ENCODE measurements at places on chromosomes 6 and 20.

DNA sequence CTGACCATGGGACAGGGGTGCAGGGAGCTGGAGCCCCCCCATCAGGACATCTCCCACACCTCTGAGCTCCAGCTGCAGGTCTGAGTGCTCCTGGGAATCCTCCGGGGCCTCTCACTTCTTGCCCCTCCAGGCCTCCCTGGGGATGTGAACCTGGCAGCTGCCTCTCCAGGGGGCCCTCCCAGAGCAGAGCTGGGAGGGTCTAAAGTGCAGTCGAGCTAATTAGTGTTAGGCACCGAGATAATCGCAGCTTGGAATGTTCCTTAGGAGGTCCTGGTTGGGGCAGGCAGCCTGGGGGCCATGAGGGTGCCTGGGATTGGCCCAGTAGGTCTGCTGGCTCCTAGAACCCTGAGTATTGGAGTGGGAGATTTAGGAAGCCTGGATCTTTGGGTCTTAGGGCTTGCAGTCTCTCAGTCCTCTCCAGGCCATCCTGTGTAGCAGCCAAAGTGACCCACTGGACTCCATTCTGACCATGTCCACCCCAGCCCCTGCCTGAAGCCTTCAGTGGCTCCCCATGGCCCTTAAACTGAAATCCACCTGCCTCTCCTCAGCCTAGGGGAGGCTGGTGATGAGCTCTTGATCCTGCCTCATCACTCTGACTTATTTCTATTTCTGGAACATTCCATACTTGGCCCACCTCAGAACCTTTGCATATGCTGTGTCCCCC lies 26.0 kb downstream of the CEBPB start:
- DNase-seq, result no peak

DNA sequence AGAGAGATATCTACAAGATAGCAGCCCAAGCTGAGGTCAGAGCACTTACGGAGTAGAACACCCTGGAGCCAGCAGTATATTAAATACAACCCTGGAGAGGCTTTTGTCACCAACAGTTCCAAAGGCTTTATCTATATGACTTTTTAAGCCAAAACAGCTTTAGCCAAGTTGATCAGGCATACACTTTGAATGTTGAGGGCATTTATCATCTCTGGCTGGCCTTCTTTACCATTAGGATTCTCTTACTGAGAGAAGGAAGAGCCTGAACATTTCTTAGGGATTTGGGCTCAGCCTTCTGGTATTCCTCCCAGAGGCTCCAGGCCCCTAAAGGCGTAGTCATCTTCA lies 161.3 kb upstream of the RIMS1 start:
- no peak for DNase-seq

- DNase-seq, result no peak
These were observed 4.1 kb downstream of the SLC17A9 start for GRCh38 chr20:62956387-62957135.

DNA sequence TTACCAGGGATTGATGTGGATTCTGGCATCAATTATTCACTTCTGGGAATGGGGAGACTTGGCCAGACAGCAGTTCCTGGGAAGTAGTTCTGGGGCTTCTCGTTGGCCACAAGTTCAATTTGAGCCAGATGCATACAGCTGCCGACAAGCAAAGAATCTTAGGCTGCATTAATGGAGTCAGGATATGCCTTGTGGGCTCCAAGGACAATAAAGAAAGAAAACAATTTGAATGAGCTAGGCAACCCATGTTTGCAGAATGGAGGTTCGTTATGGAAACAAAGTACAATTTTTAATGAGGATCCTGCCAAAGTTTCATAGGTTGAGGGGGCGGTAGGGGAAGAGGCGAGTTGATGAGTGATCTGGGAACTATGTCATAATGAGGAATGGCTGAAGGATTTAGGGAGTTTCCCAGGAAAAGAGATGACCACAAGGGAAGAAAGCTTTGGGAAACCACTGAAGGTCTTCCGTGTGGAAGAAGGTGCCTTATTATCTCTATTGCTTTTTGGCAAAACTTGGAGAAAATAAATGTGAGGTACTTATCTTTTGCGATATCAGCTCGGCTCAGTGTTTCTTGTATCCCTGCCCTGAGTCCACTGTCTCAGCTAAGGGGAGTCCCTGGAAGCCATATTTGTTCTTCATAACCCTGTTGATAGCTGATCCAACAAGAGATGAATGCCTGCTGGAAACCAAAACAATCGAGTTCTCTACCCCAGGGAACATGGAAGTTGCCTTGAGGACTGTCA lies 181.0 kb upstream of the ZNF217 start:
- DNase-seq, result peak; percentile 100

DNA sequence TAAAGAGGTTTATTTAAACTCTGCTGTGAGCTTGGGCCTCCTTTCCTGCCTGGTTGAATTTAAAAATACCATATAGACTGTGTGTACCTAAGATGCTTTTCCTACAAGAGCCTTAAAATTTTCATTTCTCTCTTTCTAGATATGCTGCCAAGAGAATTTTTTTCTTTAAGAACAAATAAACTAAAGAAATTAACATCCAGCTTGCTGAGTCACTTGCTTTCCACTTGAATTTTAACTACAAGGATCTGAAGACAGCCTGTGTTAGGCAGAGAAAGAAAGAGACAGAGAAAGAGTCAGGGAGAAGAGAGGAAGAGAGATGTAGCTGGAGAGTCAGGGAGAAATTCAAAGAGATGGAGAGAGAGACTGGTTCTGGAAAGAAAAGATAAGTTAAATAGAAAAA lies 18.3 kb upstream of the SNAP25 start:
- DNase-seq, result no peak

GRCh38 chr6:56437171-56437900 lies 190.0 kb upstream of the COL21A1 start:
- DNase-seq, result no peak

DNA sequence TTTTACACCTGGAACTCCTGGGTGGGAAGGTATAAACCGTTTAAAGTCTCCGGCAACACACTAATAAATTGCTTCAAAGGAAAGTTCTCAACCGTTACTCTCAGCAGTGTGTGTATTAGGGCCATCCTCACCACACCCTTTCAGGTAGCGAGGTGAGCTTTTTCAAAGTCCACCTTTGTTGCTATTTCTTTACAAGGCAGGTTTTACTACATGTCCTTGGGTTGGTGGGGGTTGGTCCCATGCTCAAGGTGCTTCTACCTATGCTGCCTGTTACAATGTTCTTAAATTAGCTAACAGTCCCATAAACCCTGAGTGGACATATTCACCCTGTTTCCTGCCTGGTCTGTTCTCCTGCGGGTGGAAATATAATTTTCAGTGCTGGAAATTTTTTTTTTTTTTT lies 13.2 kb upstream of the OSER1 start:
- DNase-seq, result no peak

DNA sequence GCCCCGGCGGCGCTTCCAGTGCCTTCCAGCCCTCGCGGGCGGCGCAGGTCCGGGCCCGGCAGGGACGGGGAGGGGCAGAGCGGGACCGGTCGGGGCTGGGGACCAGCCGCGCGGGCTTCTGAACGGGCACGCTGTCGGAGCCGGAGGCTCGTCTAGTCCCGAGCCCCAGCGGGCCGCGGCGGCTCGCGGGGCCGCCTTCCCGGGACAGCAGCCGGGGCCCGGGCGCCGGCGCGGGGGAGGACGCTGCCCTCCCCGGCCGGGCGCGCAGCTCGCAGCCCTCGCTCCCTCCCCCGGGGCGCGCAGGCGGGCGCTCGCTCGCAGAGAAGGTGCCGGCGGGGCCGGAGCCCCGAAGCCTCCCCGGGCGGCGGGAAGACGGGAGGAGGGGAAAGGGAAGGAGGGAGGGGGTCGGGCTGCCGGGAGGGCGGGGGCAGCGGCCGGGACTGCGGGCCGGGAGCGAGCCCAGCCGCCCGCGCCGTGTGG lies 696 bp upstream of the SIRPA start:
- no peak for DNase-seq

GRCh38 chr6:146269482-146269881 lies 240.6 kb downstream of the GRM1 start:
- no peak for DNase-seq

GRCh38 chr6:135383301-135383700 lies 114.2 kb downstream of the AHI1 start:
- no peak for DNase-seq

DNA sequence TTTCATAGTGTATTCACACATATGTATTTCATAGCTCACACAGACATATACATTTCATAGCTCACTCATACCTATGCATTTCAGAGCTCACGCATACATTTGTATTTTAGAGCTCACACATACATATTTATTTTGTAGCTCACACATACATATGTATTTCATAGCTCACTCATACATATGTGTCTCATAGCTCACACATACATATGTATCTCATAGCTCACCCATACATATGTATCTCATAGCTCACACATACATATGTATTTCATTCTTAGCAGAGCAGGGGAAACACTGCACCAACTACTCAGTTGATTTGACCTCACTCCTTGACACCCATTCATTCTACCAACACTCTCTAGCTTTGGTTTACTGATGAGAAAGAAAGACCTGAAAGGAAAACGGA lies 713.6 kb downstream of the QKI start:
- no peak for DNase-seq

DNA sequence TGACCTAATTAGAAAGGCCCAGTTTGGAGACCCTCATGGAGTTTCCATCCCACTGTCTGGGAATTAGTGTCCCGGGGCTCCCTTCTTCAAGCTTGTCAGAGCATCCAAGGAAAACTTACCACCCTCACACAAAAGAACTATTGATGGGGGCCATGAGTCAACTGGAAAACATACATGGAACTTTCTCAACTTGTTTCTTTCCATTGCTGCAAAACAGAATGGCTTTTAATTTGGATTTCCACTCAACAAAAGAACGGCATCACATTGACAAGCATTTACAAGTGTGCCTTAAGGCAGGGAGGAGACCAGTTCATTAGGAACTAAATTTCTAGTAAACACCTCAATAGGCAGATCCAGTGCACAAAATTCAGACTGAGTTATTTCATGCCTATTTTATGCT lies 289.1 kb upstream of the PREP start:
- DNase-seq, result no peak

- no peak for DNase-seq
These were observed 186.8 kb downstream of the FUT9 start for GRCh38 chr6:96202571-96202970.

DNA sequence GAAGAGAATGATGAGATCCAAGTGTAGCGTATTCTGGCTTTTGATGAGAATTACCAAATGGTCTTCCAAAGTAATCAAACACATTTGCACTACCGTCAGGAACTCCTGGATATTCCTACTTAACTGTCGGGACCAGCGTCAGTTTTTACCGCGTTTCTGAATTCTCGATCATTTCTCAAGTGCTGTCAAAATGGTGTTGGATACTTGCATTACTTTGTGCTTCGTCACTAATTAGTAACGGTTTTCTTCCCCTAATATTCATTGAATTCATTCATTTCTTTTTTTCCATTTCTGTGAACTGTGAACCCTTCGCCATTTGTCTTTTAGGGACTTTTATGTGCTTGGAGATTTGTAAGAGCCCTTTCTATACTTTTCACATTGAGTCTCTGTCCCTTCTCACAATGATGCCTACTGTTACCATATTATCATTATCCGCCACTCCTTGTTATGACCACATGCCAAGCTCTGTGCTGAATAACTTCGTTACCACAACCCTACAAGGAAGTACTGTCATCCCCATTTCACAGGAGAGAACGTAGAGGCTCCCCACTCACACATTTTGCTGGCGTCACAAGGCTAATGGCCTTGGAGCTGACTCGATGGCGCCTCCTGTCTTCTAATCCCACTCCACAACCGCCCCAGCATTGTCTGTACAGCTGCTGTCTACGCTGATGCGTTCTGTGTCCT lies 74.2 kb upstream of the QKI start:
- DNase-seq, result no peak

GRCh38 chr20:49392745-49393144 lies 89.7 kb downstream of the KCNB1 start:
- DNase-seq, result no peak

GRCh38 chr20:22810626-22811569 lies 224.2 kb upstream of the SSTR4 start:
- DNase-seq, result no peak

DNA sequence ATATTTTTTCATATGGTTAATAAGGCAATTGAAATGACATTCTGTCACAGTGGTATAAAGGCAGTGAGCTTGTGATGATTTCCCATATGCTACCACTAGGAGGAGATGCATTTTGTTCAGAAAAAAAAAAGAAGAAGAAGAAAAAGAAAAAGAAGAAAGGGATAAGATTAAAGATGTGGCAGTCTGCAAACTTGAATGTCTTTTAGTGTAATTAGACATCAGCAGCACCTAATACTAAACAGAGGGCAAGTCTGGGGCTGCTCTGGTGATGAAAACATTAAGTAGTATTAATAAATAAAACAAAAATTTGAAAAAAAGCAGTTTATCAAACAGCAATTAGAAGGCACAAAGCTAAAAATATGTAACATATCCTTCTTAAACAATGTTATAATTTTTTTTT lies 95.4 kb upstream of the DEFB112 start:
- DNase-seq, result no peak

DNA sequence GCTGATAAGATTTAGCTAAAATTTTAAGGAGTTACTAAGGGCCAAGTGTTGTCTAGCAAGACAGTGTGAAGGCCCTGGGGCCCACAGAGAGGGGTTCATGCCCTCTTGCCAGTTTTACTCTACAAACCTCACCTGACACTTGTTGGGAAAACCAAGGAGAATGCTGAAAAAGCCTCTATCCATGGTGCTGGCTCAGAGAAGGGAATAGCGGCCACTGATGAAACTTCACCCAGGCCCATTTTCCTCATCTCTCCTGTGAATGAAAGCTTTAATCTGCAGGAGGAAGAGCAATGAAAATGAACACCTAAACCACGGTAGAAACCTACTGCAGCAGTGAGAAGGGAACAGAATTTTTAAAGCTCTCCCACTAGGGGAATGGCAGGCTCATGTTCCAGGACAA lies 317.3 kb upstream of the CNR1 start:
- no peak for DNase-seq

DNA sequence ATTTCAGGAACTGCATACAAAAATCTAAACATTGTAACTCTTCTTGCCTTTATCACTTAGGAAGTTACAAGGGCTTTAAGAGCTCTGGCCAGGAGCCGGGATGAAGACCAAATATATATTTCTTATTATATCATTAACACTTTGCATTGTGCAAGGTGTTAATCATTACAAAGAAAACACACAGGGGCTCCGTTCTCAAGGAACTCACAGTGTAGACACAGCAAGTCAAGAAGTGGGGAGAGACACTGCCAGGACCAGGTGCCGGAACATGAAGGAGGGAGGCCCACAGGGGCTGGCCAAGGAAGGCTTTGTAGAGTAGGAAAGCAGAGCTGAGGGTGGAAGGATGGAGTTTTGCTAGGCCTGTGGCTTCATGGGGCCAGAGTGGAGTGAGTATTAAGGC lies 17.4 kb downstream of the ITPR3 start:
- no peak for DNase-seq
